ENCODE measurements at places on chromosomes 2 and 18.
A peak's percentile ranks its signal among the peaks of the same experiment; 100 is the strongest.

DNA sequence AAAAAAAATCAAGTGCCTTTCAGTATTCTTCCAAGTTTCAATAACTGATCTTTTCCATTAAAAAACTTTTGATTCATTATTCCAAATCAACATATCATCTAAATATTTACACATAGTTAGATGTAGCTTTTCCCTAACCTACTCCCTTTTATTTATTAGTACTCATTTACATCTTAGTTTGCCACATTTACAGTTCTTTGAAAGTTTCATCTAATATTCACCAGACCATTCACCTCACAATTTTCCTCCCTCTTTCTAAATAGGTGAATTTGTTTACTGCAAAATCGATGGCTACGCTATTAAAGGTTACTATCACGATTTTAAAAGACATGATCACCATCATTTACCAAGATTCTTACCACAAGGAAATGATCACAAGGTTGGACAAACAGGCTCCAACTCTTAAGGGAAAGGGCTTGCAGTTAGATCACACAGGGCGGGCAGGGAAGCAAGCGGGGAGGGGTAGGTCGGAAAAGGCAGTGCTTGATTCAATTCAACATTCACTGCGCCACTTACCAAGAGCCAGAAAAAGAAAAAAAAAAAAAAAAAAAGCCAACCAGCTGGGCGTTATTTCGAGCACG lies 654 bp upstream of the MARCHF7 start:
- no peak for DNase-seq

DNA sequence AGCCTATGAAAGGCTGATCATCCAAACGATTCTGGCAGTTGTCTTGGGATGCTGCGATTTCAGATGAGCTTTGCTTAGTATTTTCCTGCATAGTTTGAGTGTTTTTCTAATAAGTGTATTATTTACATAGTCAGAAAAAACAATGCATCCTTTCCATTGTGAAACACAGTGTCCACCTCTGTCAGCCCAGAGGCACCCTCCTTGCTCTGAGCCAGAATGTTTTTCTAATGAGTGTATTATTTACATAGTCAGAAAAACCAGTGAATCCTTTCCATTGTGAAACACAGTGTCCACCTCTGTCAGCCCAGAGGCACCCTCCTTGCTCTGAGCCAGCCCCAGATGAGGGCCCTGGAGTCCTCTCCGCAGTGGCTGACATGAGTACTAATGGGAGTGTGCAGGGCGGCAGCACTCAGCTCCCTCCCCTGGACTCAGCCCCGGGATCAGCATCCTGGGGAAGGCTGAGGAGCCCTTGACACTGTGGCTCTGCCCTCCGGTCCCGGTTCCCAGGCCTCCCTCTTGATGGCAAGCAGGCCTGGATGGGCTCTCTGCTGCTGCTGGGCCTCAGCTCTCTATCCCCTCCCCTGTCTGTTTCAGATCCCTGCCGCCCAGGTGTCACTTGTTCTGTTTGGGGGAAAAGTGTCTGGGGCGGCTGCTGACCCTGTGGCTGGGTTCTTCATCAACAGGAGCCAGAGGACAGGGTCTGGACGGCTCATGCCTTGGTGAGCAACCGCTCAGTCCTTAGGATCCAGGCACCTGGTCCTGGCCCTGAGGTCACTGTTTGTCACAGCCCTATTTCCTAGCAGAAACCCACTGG lies 5.9 kb downstream of the MFSD2B start:
- DNase-seq: no peak

- DNase-seq: no peak
Observed at GRCh38 chr2:23513872-23514793, 129.2 kb downstream of the KLHL29 start.

DNA sequence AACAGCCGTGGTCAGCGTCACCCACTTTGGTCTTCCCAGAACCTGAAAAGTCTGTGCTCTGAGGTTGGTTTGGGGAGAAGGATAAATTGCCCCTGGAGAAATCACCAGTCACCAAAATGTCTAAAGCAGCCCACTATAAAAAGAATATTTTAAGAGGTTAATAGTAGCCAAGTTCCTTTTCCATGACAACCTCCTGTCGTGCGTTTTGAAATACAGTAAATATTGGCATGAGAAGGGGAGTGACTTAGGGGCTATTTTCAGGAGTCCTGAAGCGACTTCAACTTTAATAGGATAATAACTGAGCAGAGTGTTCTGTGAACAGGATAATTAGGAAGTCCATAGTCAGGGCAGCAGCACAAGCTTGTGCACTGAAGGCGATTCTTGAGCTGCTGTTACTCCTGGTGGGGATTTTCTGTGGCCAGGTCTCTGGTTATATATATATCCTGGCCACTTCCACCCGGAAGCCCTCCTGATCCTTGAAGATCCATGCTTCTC lies 49.3 kb downstream of the RNF144A start:
- no peak for DNase-seq

GRCh38 chr2:238941262-238941792 lies 93.4 kb downstream of the TWIST2 start:
- DNase-seq: no peak

- no peak for DNase-seq
Observed at GRCh38 chr2:188727846-188728245, 246.3 kb upstream of the COL3A1 start.

DNA sequence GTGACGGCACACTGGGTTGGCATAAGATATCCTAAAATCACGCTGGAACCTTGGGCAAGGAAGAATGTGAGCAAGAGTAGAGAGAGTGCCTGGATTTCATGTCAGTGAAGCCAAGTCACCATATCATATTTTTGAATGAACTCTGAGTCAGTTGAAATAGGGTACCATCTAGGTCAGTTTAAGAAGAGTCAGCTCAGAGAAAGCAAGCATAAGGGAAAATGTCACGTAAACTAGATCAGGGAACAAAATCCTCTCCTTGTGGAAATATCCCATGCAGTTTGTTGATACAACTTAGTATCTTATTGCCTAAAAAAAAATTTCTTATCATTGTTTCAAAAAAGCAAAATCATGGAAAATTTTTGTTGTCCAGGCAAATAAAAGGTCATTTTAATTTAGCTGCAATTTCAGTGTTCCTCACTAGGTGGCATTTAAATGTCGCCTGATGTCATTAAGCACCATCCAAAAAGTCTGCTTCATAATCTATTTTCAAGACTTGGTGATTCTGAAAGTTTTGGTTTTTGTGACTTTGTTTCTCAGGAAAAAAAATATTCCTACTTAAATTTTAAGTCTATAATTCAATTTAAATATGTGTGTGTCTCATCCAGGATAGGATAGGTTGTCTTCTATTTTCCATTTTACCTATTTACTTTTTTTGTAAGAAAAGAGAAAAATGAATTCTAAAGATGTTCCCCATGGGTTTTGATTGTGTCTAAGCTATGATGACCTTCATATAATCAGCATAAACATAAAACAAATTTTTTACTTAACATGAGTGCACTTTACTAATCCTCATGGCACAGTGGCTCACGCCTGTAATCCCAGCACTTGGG lies 19.6 kb downstream of the RSAD2 start:
- DNase-seq: peak; percentile 47

- no peak for DNase-seq
Observed at GRCh38 chr18:48749768-48750167, 201.0 kb downstream of the SMAD7 start.

DNA sequence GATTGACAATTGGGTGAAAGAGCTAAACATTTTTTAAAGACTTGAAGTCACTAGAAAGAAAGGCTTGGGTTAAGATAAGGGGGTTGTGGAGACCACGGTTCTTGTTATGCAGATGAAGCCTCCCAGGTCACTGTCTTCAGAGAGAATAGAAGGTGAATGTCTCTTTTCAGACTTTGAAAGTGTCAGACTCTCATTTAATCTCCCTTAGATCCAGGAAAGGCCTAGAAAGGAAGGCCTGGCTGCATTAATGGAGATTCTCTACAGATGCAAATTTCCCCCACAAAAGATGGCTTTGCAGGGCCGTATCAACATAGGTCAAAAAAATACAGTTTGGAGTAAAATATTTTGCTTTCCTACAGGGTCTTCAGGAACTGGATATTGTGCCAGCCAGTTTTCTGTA lies 193.9 kb downstream of the RTP5 start:
- DNase-seq: no peak

DNA sequence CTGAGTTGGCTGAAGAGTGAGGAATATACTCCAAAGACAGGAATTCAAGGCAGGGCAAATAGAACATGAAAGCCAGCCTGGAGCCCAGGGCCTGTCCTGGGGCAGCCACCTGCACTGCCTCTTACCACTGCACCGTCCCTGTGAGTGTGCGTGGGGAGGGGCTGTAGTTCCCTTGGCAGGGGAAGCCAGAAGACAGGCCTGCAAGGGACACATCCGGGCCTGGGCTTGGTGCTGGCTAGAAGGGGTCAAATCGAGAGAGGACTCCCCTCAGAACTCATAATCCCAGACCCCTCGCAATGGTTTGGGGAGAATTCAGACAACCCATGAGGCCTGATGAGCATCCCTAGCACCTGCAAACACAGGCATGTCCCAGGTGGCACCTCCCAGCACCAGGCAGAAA lies 87.0 kb downstream of the HDAC4 start:
- no peak for DNase-seq

- DNase-seq: no peak
Observed at GRCh38 chr2:213545964-213546475, 261.8 kb downstream of the SPAG16 start.

GRCh38 chr2:40230707-40231432 lies 221.0 kb downstream of the SLC8A1 start:
- no peak for DNase-seq

- no peak for DNase-seq
Observed at GRCh38 chr2:3594493-3595281, at the start of gene COLEC11. TSS of gene COLEC11 (plus strand) at chr2:3595112. CDS start at chr2:3604341, 9,229 bp downstream.

DNA sequence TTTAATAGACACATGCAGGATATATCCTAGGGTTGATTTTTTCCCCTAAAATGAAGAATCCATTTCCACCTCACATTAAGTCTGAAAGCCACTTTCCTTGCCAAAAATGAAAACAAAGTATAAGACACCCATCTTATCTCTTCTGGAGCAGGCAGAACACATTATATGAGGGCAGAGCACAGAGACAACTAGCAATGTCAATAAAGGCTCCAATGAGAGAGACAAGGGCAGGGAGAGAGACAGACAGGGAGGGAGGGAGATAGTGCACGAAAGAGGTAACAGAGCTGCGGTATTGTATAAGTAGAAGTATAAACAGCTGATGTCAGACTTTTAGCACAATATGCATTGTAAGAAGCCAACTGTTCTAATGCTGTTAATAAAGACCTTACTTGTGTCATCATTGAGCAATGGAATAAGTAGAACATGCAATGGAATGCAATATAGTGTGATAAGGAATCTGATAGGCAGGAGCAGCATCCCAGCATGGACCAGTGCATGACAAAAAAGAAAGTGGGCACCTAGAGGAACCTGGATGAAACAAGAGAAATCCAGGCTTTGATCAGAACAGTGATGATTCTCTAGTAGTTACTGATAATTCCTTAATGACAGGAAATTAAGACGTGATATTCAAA lies 150.6 kb upstream of the TCF4 start:
- no peak for DNase-seq

DNA sequence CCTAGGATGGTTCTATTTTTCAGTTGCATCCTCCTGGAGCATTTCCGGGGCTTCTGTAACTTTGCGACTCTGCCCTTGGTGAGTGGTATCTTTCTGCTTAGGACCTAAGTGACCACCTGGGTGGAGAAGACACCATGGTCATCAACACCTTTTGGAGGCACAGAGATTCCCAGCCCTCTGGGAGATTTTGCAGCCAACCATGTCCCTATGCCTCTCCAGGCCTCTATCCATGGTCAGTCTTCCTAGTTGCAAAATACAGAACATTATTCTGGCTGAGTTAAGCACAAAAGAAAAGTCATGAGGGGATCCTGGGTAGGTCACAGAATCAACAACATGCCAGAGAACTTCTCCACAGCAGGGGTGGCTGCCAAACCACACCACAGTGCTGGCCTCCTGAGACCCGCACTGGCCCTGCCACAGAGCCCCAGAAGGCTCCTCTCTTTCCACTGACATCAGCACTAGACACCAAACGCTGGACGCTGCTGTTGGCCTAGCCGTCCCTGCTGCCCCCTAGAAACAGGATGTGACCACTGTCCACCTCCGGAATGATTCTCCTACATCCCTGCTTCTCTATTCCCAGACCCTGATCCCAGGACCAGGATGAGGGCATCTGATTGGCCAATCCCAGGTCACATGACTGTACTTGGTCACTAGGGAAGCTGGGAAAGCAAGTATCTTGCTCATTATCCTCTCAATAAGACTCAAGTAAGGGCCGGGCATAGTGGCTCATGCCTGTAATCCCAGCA lies 47.7 kb downstream of the SMAD7 start:
- no peak for DNase-seq

- no peak for DNase-seq
Observed at GRCh38 chr2:136023416-136023815, 38.0 kb upstream of the DARS1 start.

DNA sequence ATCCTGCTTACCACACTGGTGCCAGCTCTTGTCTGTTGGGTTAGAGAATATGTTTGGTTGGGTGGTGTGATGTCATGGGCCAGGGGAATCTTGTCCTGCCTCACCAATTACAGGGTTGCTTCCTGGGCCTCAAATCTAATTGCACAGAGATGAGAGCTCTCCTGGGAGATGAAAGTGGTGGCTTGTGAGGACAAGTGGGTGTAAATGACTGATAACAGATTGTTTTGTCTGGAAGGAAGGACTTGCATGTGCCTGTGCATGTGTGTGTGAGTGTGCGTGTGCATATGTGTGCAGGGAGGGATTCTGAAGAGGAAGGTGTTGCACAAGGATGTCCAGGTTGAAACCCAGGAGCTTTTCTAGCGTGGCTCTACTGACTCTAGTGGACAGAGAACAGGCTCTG lies 271.9 kb downstream of the LOXHD1 start:
- DNase-seq: no peak

- DNase-seq: no peak
Observed at GRCh38 chr2:215143458-215143857, 5.0 kb upstream of the ABCA12 start.

GRCh38 chr2:113834051-113834730 lies 55.7 kb upstream of the ACTR3 start:
- DNase-seq: peak; percentile 91

GRCh38 chr2:8939486-8940114 lies 63.9 kb downstream of the MBOAT2 start:
- DNase-seq: no peak

- DNase-seq: no peak
Observed at GRCh38 chr2:62471816-62472215, 34.2 kb downstream of the TMEM17 start.

DNA sequence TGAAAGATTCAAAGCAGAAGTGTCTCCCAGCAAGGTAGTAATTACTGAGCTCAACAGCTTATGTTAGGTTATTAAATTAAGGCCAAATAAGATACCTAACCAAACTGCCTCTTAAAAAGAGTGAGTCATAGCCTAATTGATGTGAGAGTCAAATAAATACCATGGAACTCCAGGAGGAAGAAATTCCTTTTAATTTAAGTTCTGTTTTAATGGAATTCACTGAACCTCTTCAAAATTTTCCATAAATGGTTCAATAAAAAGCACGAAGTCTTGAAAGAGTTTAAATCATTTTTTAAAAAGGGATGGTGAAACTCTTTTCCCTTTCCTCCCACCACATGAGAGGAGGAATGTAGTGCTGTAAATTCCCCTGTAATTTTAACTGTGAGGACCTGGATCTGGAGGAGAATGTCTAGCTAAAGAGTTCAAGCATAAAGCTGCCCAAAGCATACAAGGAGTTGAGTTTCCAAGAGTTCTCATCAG lies 180.8 kb upstream of the MMADHC start:
- no peak for DNase-seq

- DNase-seq: no peak
Observed at GRCh38 chr2:130764821-130765115, 9.4 kb downstream of the AMER3 start.

GRCh38 chr2:54760310-54760709 lies 36.8 kb downstream of the EML6 start:
- no peak for DNase-seq

- no peak for DNase-seq
Observed at GRCh38 chr2:44237221-44237620, 38.1 kb upstream of the SLC3A1 start.

Data from inflammatory macrophage treated with lipopolysaccharide for 4 hours (primary cell).